ENCODE measurements at places on chromosomes 16 and 17. TPM values are rescaled to one million over a fixed set of nuclear protein-coding genes. Genes with fewer than 3 reads are reported as not detected.

ARL17A gene
- total RNA-seq, result 3.1 TPM

SOST gene
- total RNA-seq, result not detected

DPEP3 gene
- total RNA-seq, result not detected

DNAI2 gene
- total RNA-seq, result 0.06 TPM

CBLN1 gene
- not detected for total RNA-seq

ALDOC gene
- 1.3 TPM for total RNA-seq

CXCL16 gene
- 19.1 TPM for total RNA-seq

CSH2 gene
- total RNA-seq, result not detected

TBX4 gene
- 0.12 TPM for total RNA-seq

EVPLL gene
- not detected for total RNA-seq

KCNJ18 gene
- total RNA-seq, result 0.08 TPM

FOXJ1 gene
- 0.76 TPM for total RNA-seq

CYGB gene
- total RNA-seq, result 1.6 TPM

TEX14 gene
- total RNA-seq, result 0.16 TPM

GRIN2A gene
- total RNA-seq, result 0.02 TPM

RAB11FIP4 gene
- total RNA-seq, result 1.7 TPM

OR1A1 gene
- not detected for total RNA-seq

C17orf50 gene
- 0.44 TPM for total RNA-seq

CD300H gene
- total RNA-seq, result 0.27 TPM

MEIOB gene
- total RNA-seq, result 1.4 TPM

TPSD1 gene
- not detected for total RNA-seq

TMEM94 gene
- 41.9 TPM for total RNA-seq
